ENCODE measurements at places on chromosomes 7 and 10.

- no peak for DNase-seq
These were observed 127.6 kb downstream of the OAT start for GRCh38 chr10:124291001-124291701.

DNA sequence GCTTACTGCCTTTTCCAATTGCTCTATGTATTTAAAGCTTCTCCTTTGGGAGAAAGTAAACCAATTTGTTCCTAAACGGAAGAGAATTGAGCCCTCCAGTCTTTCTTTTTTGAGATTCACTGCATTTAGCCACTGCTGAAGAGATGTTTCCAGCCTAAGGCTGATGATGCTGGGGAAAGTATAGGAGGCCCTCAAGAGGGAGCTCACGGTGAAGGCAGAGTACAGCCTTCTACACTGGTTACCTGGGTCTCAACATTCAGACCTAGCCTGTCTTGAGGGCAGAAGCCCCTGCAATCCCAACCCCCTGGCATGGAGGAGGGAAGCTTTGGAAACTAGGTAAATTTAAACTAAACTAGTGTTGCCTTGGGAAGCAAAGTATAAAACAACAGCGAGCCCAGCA lies 316.7 kb upstream of the TPK1 start:
- DNase-seq, result no peak

GRCh38 chr10:132539894-132540293 lies 2.3 kb downstream of the INPP5A start:
- no peak for DNase-seq

GRCh38 chr7:111083413-111083812 lies 7.5 kb upstream of the LRRN3 start:
- no peak for DNase-seq

DNA sequence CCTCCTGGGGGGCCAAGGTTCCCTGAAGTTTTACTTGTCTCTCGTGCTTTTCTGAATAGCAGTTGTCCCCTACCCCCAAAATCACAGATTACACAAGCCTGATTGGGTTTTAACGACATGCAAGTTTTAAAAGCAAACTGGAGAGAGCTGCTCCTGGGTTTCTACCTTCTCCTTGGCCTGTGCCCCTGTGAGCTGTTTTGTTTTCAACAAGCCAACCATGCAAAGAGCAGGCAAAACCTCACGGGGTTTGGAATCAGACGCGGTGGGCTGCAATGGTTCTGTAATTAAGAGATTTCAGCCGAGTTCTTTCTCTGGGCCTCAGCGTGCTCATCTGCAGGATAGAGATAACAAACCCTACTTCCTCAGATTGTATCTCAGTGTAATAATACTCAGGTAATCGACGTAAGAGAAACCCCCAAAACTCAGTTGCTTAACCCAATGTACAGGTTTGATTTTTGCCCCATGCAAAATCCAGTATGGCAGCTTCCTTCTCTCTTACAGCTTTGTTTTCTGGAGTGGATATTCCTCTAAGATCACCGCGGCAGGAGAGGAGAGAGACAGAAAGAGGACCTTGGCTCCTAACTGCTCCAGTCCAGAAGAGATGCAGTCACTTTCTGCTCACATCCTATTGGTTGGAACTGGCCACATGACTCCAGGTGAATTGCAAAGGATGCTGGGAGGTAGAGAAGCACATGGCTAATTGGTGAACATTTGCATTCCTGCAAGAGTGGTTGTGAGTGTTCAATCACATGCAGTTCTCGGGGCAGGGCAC lies 42.0 kb downstream of the MYL10 start:
- no peak for DNase-seq

GRCh38 chr10:11908991-11909390 lies 85.8 kb downstream of the PROSER2 start:
- no peak for DNase-seq

- DNase-seq, result no peak
These were observed 186.8 kb downstream of the WDR37 start for GRCh38 chr10:1242975-1243374.
